Thyroid gland (tissue), 4 donors: ENCODE measurements at places on chromosomes 6 and 20. TPM values are rescaled to one million over a fixed set of nuclear protein-coding genes. Genes with fewer than 3 reads are reported as not detected.

Gene CLIC5
- 10.5 TPM for total RNA-seq

Gene LY86
- not detected for total RNA-seq

Gene PRR18
- total RNA-seq = 0.59 TPM

Gene RGL2
- total RNA-seq = 68.9 TPM

GRCh38 chr6:31869343-31869742 is 6.7 kb upstream of the NEU1 start:
- no peak overlapping the region for H3K27ac ChIP-seq
- no peak for DNase-seq
- H3K36me3 ChIP-seq = no peaks in the 10 kb centered on the region
- no peaks in the 10 kb centered on the region for H3K27me3 ChIP-seq
- H3K4me1 ChIP-seq = no peaks in the 10 kb centered on the region

DNA sequence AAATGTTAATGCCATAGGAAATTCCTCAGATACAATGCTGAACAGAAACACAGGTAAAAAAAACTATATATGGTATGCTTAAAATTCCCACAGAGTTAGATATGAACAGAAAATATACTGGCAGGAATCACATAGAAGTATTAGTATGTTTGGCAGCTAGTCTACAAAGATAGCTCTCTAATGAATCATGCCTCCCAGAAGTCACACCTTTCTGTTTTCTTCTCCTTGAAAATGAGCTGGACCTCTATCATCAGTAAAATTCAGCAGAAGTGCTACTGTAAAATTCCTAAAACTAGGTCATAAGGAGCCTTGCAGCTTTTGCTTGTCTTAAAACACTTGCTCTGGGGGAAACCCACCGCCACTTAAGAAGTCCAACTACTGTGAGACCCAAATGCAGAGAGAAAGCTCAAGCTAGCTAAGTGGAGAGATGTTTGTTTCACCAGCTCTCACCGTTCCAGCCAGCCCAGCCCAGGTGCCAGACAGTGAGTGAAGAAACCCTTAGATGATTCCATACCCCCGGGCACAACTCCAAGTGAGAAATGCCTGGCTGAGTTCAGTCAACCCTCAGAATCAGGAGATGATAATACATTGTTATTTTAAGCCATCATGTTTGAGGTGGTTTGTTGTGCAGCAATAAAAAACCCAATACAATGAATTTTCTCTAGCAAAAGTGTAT is 43.0 kb downstream of the TSPYL4 start:
- no peak overlapping the region for H3K27ac ChIP-seq
- H3K4me3 ChIP-seq = no peak overlapping the region
- peak; percentile 75 for DNase-seq
- H3K36me3 ChIP-seq = no peaks in the 10 kb centered on the region
- no peaks in the 10 kb centered on the region for H3K27me3 ChIP-seq

GRCh38 chr20:62339647-62340062 is 27.5 kb downstream of the LAMA5 start:
- no peak overlapping the region for H3K27ac ChIP-seq
- no peaks in the 10 kb centered on the region for H3K27me3 ChIP-seq
- DNase-seq = no peak
- no peaks in the 10 kb centered on the region for H3K4me1 ChIP-seq
- H3K36me3 ChIP-seq = peaks cover 33% of the 10 kb centered on the region
- H3K4me3 ChIP-seq = no peak overlapping the region

- H3K4me3 ChIP-seq = no peak overlapping the region
- H3K36me3 ChIP-seq = no peaks in the 10 kb centered on the region
- no peaks in the 10 kb centered on the region for H3K4me1 ChIP-seq
- no peak for DNase-seq
Observed at GRCh38 chr6:141208101-141208500, 924.6 kb upstream of the GJE1 start.

Gene HAO1
- total RNA-seq = not detected

DNA sequence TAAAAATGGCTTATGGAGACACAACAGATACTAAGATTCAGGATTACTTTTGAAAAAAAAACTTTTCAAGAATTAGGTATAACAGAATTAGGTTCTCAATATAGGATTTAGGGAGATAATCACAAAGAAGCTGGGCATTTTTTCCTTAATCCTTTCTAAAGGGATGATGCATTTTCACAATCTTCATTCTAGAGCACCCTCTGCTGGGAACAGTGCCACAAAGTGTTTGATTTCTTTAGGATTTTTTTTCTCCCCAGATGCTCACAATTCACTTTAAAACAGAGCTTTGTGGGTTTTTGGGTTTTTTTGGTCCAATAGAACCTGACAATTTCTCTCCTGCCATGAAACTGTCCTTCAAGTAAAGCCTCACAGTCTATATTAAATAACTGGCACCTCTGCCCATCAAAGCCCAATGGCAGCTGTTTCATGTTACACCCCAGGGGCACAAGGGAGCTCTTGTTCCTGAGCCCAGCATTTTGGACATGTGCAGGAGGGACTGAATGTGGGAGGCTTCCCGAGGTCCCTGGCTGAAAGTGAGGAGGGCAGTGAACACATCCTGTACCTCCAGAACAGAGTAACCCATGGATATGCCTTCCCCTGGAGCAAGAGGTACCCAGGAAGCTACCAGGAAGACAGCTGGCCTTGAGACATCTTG is 39.7 kb downstream of the PREP start:
- H3K27me3 ChIP-seq = no peaks in the 10 kb centered on the region
- no peaks in the 10 kb centered on the region for H3K4me1 ChIP-seq
- no peak overlapping the region for H3K27ac ChIP-seq
- no peak for DNase-seq
- H3K36me3 ChIP-seq = no peaks in the 10 kb centered on the region

Gene CLVS2
- total RNA-seq = not detected

- no peaks in the 10 kb centered on the region for H3K27me3 ChIP-seq
- H3K27ac ChIP-seq = no peak overlapping the region
- H3K4me3 ChIP-seq = no peak overlapping the region
- no peaks in the 10 kb centered on the region for H3K36me3 ChIP-seq
- no peak for DNase-seq
Observed at GRCh38 chr6:102813489-102814275, 1420.2 kb downstream of the GRIK2 start.

DNA sequence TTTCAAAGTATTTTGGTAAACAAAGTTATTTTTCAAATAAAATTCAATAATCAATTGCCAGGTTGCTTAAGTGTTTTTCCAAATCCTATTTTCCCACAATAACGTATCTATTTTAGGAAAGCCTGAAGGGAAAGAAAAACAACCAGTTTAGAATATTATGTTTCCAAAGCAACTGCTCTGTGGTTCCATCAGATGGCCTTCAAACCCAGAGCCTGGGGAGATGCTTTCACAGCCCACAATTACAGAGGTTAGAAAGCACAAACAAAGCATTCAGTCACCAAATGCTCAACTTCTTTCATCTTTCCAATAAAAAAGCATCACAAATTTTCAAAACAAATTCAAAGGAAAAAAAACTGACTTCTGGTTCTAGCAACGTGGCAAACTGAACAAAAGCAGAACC is 66.0 kb downstream of the ELOVL5 start:
- no peaks in the 10 kb centered on the region for H3K27me3 ChIP-seq
- no peak for DNase-seq
- H3K4me3 ChIP-seq = no peak overlapping the region
- H3K27ac ChIP-seq = peak overlapping the region; percentile 87
- H3K4me1 ChIP-seq = peaks cover 20% of the 10 kb centered on the region

DNA sequence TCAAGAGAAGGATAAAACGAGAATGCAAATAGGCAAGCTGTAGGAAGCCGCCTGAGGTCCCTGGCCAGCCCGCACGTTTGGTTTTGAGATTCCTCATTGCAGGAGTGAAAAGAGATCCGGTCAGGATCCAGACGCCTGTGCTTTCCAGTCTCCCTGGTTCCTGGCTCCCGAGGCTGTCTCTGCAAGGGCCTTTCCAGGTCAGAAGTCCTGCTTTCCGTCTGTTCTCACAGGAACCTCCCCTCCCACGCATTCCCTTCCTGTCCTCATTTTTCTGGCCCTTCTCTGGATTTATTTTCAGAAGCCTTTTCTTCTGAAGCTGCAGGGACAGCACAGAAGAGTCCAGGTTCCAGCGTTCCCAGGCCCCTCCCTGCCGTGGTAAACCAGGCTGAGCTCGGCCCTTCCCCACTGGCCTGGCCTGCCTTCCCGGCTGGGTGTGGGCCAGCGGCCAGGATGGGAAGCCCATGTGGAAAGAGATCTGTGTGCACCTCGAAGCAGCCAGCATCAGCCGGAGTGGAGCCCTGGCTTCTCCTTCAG is 54.0 kb downstream of the TMEM242 start:
- DNase-seq = peak; percentile 47
- H3K27ac ChIP-seq = peak overlapping the region; percentile 60
- H3K36me3 ChIP-seq = no peaks in the 10 kb centered on the region
- H3K4me1 ChIP-seq = no peaks in the 10 kb centered on the region

DNA sequence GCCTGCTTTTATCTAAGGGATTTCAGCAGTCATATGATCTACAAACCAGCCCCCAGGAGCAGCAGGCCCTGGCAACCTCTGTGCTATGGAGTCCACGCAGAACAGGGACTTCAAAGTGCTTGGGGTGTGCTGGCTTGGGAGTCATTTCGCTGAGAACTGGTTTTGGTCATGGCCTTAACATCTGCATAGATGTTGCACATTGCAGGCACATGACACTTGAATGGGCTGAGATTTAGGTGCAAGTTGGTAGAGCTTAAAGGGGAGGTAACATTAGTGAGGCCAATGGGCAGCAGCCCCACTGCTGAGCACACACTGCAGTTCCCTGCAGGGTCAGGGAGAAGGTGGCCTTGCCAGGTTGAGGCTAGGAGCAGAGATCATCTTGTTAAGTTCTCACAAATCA is 43.6 kb downstream of the RREB1 start:
- no peaks in the 10 kb centered on the region for H3K27me3 ChIP-seq
- H3K4me3 ChIP-seq = no peak overlapping the region
- H3K27ac ChIP-seq = peak overlapping the region; percentile 86
- peaks cover 86% of the 10 kb centered on the region for H3K4me1 ChIP-seq

DNA sequence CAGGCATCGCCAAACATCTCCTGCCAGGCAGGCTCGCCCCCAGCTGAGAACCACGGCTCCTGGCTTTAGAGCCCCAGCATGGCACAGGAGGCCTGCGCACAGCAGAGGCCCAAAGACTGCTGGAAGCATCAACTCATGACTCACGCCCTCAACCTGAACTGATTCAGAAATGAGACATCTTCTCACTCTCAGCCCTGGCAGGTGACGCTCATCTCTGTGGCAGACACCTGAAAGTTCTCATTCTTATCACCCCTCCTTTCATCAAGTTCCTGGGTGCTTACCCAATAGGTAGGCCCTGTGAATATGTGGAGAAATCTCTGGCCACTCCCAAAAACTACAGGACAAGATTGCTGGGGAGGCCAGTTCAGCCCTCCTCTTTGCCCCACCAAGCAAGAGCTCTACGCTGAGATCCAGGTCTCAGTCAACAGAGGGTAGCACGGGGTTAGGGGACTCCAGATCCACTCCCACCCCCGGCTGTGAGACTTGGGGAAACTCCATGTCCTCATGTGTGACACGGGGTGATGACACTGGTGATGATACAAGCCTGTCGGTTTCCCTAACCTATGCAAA is 11.3 kb downstream of the NFATC2 start:
- no peaks in the 10 kb centered on the region for H3K27me3 ChIP-seq
- DNase-seq = no peak
- H3K4me3 ChIP-seq = no peak overlapping the region
- no peaks in the 10 kb centered on the region for H3K36me3 ChIP-seq

Gene WASF1
- total RNA-seq = 10.1 TPM

Gene NOX3
- not detected for total RNA-seq

Gene IYD
- 571 TPM for total RNA-seq
